Activated naive CD4-positive, alpha-beta T cell (primary cell): ENCODE measurements at places on chromosomes 3 and 15.

DNA sequence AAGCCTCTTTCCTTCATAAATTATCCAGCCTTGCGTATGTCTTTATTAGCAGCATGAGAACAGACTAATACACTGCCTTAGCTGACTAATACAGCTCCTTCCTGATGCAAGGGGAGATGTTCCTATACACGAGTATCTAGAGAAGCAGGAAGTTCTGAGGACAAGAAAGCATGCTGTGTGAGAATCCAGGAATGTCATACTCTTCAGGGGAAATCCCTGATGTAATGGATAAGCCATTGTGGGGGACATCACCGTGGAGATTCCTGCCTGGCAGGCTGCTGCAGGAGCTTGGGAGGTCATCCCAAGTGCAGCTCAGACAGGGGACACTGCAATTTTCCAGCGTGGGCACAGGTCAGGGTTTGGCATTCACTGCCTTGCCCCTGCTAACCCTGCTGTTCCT, 476.9 kb downstream of the NR2F2 start:
- DNase-seq = no peak

- no peak for DNase-seq
Measured at GRCh38 chr3:195265363-195265976, 5.5 kb downstream of the XXYLT1 start.

- no peak for DNase-seq
Measured at GRCh38 chr15:96578393-96578792, 247.9 kb downstream of the NR2F2 start.

DNA sequence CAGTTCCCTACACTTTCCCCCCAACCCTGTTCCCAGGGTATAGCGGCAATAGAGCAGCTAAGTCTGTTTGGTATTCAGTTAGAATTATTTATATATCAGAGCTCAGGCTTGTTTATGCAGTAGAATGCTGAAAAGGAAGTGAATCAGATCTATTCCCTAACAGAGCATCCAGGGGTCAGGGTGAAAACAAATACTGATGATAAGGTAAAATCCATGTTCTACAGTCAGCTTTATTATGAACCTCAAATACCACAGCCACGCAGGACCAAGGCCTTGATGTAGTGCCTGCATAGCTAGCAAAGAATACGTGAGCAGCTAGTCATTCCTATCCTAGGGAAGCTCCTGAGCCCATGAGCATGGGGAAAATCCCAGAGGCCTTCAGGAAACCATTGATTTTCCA, 229.7 kb upstream of the ICE2 start:
- no peak for DNase-seq

DNA sequence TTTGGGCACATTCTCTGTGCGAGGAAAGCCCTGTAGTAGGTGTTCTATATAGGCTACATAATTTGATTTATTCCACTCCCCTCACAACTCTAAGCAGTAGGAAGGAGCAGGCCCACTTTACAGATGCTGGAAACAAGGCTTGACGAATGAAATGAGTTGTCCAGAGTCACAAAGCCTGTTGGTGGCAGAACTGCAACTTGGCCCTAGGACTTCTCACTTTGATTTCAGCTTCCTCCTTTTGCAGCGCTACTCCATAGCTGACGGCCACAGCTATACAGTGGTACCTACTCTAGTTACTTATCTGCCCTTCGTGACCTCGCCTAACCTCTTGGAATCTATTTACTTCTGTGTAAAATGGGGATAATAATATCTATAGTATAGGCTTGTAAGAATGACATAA, 2.5 kb upstream of the IRAK2 start:
- DNase-seq = no peak

- no peak for DNase-seq
Measured at GRCh38 chr3:178083906-178084866, 452.1 kb upstream of the KCNMB2 start.

GRCh38 chr3:62859203-62859791, 15.9 kb downstream of the CADPS start:
- no peak for DNase-seq

DNA sequence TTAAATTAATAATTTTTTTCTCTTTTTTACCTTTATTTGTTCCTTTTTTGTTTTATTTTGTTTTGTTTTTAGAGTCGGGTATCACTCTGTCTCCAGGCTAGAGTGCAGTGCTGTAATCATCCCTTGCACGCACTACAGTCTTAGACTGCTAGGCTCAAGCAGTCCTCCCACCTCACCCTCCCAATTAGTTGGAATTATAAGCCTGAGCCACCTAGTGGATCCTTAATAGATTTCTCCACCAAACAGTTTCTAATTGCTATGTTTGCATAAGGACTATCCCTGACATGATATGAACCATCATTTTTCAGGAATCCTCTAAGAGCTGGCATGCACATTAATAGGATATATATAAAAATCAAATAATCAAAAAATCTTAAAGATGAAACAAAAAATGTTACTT, 993.2 kb downstream of the OTOL1 start:
- no peak for DNase-seq

DNA sequence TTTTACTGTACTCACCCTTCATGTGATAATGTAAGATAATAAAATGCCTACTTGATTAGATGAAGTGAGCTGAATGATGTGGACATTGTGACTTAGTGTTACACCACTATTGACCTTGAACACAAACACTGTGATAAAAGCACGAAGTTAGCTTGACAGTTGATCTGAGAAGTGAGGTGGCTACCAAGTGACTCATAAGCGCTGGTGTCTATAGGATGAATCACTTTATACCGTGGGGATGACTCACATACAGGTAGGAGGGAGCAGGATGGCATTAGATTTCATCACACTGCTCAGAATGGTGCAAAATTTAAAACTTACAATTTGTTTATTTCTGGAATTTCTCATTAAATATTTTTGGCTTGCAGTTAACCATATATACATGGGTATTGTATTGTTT, 174.7 kb upstream of the CNTN3 start:
- DNase-seq = no peak

GRCh38 chr15:53581513-53581912, 177.9 kb downstream of the WDR72 start:
- no peak for DNase-seq

- no peak for DNase-seq
Measured at GRCh38 chr15:70853318-70853972, 512 bp downstream of the LARP6 start.

- peak; percentile 57 for DNase-seq
Measured at GRCh38 chr3:46845860-46846623, 17.2 kb downstream of the MYL3 start.

DNA sequence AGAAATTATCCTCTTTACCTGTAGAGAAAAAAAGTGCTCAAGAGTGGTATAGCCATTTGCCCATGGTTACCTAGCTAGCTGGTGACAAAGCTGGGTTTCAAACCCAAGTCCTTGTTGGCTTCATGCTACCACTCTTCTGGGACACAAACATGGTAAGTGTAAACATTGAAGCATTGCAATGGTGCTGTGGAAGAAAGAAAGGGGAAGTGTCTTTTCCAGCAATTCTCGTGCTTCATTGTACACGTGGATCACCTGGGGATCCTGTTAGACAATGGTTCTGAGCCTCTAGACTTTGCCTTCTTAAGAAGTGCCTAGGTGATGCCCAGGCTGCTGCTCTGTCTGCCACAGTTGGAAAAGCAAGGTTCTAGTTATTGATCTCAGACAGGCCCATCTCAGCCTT, 134.8 kb upstream of the CTNNB1 start:
- no peak for DNase-seq

DNA sequence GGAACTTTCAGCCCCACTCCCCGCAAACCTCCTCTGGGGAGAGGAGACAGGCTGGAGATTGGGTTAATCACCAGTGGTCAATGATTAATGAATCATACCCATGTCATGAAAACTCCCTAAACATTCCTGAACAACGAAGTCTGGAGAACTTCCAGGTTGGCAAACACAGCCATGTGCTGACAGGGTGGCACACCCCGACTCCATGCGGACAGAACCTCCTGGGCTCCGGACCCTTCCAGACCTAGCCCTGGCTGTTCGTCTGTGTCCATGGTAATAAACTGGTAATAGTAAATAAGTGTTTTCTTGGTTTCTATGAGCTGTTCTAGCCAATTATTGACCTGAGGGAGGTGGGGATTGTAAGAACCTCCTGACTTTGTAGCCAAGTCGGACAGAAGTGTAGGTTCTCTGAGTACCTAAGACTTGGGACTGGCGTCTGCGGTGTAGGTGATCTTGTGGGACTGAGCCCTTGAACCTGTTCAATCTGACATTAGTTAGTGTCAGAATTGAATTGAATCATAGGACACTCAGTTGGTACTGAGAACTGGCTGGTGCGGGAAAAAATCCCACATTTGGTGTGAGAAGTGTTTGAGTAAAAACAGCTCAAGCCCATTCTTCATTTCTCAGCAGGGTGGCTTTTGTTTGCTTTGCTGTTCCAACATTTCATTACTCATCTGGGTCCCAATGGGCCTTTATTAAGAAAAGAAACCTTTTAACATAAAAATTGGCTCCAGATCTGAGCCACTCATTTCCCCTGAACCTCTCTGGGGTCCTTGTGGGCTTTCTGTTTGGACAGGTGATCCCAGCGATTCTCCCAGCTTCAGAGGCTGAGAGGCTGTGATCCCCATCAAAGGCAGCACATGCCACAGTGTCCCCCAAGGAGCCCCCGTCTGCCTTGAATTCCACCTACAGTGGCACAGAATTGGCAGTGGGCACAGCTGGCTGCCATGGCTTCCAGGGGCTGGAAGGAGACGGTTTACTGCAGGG, 151.0 kb downstream of the TJP1 start:
- no peak for DNase-seq

DNA sequence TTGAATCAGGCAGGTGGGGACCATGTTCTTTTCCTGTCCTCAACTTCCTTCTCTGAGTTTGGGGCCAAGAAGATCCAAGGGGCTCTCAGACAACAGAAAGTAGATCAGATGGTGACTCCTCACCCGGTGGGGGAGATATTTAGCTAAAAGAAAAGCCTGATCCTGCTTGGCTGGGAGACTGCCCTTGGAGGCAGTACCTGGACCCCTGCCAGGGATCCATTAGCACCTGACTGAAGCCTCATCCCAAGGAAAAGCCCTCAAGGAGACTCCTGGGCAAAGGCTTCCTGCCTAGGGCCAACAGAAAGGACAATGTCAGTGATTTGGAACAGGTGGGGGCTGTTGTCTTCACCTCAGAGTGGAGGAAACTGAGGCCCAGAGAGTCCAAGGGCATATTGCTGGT, 33.5 kb upstream of the HHATL start:
- no peak for DNase-seq

DNA sequence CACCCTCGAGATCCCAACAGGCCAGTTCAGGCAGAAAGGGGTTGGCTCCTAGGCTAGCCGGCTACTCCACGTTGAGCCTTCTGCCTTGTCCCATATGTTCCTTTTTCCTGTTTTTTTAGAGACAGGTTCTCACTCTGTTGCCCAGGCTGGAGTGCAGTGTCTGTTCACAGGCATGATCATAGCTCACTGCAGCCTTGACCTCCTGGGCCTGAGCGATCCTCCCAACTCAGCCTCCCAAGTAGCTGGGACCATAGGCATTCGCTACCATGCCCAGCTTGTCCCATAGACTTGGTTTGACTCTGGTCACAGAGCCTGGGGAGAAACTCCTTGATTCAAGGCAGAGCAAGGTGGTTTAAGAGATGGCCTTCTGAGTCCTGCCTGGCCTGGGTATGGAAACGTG, 32.3 kb downstream of the ZNF710 start:
- no peak for DNase-seq

DNA sequence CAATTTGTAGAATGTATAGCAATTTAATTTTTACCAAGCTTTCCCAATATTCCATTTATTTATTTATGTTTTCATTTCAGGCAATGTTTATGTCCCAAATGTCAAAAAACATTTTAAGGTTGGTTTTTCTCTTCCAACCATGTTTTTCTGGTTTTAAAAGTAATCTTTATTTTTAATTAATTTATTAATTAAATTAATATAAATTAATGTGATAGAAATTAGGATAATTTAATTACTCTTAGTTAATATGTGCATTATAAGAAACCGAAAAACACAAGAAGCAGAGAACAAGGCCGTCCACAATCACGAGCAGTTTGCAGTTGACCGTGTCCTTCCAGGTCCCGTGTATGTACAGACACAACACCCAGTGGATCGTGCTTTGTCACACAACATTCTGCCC, 34.2 kb downstream of the FBXO45 start:
- DNase-seq = no peak

DNA sequence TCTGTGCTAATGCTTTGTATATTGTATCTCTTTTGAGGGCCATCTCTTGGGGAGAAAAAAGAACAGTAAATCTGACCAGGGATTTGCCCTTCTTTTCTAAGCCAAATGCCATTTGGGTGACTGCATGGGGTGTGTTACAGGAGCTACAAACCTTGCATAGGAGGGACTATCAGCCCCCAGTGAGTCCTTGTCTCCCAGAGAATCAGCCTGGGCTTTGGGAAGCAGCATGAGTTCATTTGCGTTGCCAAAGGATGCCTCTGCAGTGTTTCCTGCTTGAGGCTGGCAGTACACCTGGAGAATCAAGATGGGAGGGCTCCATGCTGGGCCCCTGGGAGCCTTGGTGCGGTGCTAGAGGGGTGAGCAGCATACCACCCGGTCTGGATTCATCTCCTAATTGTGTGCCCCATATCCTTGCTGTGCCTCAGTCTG, 49.6 kb upstream of the POLG start:
- no peak for DNase-seq

DNA sequence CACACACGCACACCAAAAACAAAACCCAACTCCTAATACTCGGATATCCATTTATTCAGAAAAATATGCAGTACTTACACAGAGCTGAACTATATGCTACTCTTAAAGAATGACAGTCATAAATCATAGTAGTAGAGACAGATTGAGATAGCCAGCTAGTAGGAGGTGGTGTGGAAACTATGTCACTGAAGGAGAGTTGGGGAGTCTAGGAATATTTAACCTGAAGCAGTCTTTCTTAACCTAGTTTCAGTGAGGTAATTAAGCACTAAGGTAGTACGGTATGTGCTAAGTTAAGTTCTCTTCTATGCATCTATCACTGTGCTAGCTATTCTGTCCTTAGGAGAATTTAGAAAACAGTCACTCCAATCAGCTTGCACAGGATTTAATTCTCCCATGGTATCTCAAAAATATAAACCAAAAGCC, 54.2 kb downstream of the ANKRD28 start:
- DNase-seq = no peak

- DNase-seq = no peak
Measured at GRCh38 chr3:10274601-10275000, 18.1 kb downstream of the GHRL start.

DNA sequence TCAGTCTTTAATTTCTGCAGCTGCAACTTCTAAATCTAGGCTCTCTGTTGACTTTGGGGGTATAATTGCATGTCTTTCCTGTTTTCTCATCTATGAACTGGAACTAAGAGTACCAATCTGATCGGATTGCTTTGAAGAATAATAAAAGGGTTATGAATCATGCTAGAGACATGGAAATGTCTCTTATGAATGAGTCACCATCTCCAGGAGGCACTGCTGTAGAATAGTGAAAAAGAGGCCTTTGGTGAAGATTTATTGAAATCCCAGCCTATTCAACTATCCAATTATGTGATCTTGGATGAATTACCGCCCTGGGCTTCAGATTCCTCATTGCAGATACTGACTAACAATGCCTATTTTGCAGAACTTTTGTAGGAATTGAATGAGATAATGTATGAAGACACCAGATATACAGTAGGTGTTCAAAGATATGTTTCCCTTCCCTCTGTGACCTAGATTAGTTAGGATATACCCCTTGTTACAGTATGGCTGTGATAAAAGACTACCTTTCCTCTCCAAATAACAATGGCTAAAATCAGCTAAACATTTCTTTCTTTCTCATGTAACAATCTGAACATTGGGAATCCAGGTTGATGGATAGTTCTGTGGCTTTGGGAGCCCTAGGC, 11.5 kb upstream of the CMTM8 start:
- DNase-seq = no peak
